Left ventricle myocardium inferior (tissue), 1 donor: ENCODE measurements at places on chromosomes 2 and 18. TPM values are rescaled to one million over a fixed set of nuclear protein-coding genes. Genes with fewer than 3 reads are reported as not detected.

The AQP12A gene
- total RNA-seq, result not detected

DNA sequence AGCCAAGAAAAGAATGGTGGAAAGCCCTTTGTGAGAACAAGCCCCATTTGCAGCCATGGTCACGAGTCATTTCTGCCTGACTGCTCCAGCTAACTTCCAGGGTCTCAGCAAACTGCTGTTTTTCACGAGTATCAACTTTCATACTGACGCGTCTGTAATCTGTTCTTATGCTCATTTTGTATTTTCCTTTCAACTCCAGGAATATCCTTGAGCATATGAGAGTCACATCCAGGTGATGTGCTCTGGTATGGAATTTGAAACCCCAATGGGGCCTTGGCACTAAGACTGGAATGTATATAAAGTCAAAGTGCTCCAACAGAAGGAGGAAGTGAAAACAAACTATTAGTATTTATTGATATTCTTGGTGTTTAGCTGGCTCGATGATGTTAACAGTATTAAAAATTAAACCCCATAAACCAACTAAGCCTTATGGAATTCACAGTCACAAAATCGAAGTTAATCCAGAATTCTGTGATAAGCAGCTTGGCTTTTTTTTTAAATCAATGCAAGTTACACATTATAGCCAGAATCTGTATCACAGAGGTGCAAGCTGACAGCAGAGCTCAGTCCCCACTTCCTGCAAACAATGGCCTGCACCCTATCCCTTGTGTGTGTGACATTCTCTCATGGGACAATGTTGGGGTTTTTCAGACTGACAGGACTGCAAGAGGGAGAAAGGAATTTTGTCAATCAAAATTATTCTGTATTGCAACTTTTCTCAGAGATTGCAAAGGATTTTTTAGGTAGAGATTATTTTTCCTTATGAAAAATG lies 26.1 kb downstream of the SLC14A1 start:
- DNase-seq, result no peak

The PXDN gene
- 15.7 TPM for total RNA-seq

DNA sequence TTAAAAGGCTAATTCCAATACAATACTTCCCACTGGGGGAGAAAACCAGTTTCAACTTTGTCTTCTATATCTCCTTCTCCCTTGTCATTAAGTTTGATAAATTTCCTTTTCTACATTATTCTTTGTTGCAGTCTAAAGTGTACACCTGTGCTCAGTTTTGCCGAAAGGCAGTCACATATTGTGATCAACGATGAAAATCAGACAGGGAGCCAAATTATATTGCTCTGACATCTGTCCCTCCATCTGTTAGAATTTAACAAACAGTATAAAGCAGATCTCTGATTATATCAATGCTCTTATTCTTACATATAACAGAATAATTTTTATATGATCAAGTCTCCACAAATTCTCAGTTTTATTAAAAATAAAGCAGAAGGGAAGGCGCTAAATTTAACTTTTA lies 496.7 kb downstream of the NRXN1 start:
- no peak for DNase-seq

- no peak for DNase-seq
Observed at GRCh38 chr2:216901273-216901672, 41.4 kb upstream of the TNP1 start.

The RALB gene
- total RNA-seq, result 45.8 TPM

- no peak for DNase-seq
Observed at GRCh38 chr2:159149747-159150146, 136.8 kb downstream of the WDSUB1 start.

The SIX2 gene
- 0.91 TPM for total RNA-seq

DNA sequence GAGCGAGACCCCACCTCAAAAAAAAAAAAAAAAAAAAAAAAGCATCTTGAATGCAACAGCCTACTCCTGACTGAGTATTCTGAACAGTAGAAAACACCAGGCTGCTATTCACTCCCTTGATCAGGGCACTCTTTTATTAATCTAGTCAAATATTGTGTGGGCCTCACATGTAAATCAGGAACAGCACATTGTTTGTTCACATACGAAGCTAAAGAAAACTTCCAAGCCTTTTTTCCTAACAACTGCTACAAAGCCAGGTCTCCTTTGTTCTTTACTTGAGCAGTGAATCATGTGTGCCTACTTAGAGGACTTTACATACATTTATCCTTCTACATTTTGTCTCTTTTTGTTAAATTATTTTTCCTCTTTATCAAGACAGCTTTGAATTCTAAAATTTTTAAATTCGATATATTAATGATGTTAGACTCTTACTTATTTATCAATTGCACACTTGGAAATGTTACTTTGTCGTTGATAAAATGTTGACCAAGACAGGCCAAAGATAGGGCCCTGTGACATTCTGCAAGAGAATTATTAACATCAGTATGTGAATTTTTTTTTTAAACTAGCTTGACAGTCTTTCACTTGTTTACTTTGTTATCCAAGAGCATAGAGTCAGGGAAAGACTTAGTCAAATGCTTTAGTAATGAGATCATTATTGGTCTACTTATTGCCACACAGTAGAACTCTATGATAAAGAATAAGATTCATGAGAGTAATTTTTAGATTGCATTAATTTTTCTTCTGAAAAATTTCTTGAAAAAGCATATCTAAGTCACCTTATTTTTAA lies 13.2 kb downstream of the SPATS2L start:
- DNase-seq, result no peak

- DNase-seq, result no peak
Observed at GRCh38 chr2:157107877-157108276, 149.6 kb upstream of the GALNT5 start.

DNA sequence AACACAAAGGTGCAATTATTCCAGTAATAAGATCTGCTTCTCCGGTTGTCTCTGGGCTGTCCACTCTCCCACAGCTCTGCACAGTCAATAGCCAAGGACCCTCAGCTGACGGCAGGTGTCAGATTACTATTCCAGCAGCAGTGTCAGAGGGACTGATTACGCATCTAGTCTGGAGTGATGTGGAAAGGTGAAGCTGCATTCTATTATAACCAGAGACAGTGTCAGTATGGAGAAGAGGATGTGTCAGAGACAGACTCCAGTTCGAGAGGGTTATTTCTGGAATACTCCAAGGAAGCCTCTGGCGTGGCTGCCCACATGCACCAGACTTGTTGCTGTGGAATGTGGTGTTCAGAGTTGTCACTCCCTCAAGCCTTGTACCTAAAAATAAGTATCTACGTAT lies 163.6 kb upstream of the TMEM200C start:
- DNase-seq, result peak; percentile 42

DNA sequence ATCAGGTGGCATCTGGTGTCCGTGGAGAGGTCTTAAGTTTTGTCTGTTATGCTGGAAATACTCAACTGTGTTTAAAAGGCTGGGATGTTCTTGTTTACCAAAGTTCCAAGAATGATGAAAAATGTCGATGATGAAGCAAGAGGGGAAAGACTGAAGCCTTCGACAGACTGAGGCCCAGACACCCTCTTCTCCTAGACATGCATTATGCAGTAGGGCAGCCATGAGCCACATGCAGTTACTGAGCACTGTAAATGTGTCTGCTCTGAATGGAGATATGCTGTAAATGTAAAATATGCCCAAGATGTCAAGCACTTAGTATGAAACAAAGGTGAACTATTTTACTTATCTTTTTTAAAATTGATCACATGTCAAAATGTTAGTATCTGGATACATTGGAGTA lies 163.1 kb downstream of the GALNT14 start:
- no peak for DNase-seq
